Sigmoid colon (tissue), 7 donors: ENCODE measurements at places on chromosomes 13 and 19. TPM values are rescaled to one million over a fixed set of nuclear protein-coding genes. Genes with fewer than 3 reads are reported as not detected.

The ENOX1 gene
- total RNA-seq: 17.6 TPM

The ATP4B gene
- total RNA-seq: not detected

The B3GNT3 gene
- total RNA-seq: 0.55 TPM

The KCNJ14 gene
- total RNA-seq: 0.27 TPM

The KLK1 gene
- not detected for total RNA-seq

The CCDC194 gene
- 4.4 TPM for total RNA-seq

The IFNL3 gene
- total RNA-seq: not detected

The ZNF507 gene
- 21.4 TPM for total RNA-seq

The EPSTI1 gene
- 3.9 TPM for total RNA-seq

The NLRP5 gene
- total RNA-seq: not detected

The ZNF579 gene
- total RNA-seq: 1.4 TPM

The MEIOSIN gene
- total RNA-seq: not detected

The ZNF28 gene
- 6.4 TPM for total RNA-seq

The CYP2A6 gene
- not detected for total RNA-seq

The CD209 gene
- total RNA-seq: 5.7 TPM

The IZUMO4 gene
- 6.0 TPM for total RNA-seq

The NOVA2 gene
- total RNA-seq: 0.68 TPM

The TMED1 gene
- total RNA-seq: 26.4 TPM

The SULT2A1 gene
- not detected for total RNA-seq

The ELSPBP1 gene
- not detected for total RNA-seq

The FAM83E gene
- not detected for total RNA-seq

The SIPA1L3 gene
- total RNA-seq: 7.7 TPM

The PDCD2L gene
- 13.6 TPM for total RNA-seq

The KLC3 gene
- total RNA-seq: not detected

The SCN1B gene
- total RNA-seq: 7.4 TPM

The WDR88 gene
- total RNA-seq: not detected

The LYL1 gene
- total RNA-seq: 13.0 TPM

The POLR2E gene
- 82.0 TPM for total RNA-seq

The IRGC gene
- not detected for total RNA-seq
